Stimulated activated CD8-positive, alpha-beta memory T cell treated with anti-CD3 and anti-CD28 coated beads, Interleukin-2, amount 100 ng/mL, for 1 hour (primary cell): ENCODE measurements at places on chromosomes 7 and 10.

DNA sequence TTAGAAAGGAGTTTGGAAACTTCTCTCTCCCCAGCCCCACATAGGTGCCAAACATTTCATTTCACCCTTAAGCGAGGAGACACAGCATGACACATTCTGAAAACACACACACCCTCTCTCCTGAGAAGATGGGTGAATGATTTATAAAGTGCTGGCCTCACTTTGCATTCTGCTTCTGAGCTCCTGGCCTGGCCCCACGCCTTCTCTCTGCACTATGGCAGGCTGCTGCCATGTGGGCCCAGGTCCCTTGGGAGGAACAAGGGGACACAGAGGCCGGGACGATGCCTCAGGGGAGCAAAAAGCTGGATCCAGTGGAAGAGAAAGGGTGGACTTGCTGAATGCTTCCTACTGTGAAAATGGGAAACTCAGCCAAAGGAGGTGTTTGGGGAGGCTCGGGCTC lies 56.0 kb downstream of the CPXM2 start:
- no peak for DNase-seq

DNA sequence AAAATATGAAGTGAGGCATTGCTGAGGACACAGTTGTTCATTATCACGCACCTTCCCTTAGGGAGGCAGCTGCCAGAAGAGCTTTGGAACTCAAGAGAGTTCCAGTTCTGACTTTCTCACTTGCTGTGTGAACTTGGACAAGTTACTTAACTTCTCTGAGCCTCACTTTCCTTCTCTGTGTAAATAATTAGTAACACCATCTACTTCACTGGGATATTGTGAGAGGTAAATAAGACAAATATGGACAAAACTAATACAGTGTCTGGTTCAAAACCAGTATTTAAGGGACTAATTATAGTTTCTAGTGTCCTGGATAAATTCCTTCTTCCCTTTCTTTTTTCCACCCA lies 6.3 kb upstream of the SLC13A4 start:
- DNase-seq: no peak

GRCh38 chr7:105098863-105099515 lies 85.0 kb downstream of the KMT2E start:
- no peak for DNase-seq

DNA sequence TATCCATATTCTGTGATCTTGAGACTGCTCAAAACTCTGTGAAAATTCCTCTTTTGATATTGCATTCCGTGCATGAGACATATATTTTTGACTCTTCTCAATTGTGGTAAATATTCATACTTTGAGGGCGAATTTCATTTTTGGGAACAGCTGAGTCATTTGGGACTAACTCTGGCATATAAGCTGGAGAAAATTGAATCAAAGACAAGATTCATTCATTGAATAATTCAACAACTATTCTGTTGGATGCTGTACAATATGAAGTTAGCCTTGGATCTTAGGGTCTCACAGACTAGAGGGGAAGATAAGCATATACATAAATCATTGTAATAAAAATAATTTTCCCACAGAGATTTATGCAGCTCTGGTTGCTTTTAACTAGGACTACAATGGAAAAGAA lies 183.2 kb upstream of the NEBL start:
- no peak for DNase-seq

GRCh38 chr7:32564542-32564941 lies 69.3 kb downstream of the AVL9 start:
- DNase-seq: no peak

DNA sequence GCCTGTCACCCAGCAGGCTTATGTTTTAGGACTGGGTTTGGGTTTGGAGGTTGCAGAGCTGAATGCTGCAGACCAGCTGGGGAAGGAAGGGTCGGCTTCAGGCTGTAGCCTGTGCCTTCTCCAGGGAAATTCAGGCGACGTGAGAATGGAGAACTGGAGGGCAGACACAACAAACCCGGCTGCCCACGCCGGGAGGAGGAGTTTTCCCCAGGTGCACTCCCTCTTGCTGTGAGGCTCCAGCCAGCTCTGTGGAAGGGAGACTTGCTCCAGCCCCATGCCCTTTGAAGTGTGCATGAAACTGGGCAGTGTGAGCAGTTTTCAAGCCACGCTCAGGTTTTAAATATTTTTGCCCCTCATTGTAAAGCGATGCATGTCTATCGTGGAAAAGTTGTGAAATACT lies 279.1 kb downstream of the CCSER2 start:
- DNase-seq: no peak

GRCh38 chr10:451021-451471 lies 238.4 kb downstream of the DIP2C start:
- DNase-seq: peak; percentile 26

DNA sequence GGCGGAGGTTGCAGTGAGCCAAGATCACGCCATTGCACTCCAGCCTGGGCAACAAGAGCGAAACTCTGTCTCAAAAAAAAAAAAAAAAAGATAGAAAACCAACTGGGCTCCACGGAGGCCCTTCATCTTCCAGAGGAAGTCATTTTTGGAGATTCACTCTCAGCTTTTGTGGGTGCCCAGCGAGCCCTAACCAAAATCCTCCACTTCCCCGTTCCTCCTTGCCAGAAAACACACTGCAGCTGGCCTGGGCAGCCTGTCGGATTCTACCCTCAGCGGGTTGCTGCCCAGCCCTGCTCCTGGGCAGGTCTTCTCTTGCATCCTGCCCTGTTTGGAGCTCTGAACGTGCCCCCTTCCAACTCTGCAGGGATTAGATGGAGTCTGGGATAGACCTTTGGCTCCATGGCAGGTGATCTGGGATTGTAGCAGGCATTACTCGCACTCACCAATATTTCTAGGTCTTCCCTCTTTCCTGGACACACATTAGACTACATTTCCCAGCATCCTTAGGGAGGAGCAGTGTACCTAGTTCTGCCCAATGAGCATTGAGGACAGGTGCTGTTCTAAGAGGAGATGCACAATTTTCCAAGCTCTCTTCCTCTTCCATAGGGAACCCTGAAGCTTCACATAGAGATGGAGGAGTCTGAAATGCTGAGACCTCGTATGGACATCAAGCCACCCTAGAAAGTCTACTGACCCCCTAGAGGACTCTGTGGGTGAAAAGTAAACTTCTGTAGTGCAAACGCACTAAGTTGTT lies 4.6 kb downstream of the GRID2IP start:
- no peak for DNase-seq

- DNase-seq: no peak
Measured at GRCh38 chr10:111246814-111247452, 170.1 kb downstream of the ADRA2A start.
